ENCODE measurements at places on chromosomes 13 and 19. TPM values are rescaled to one million over a fixed set of nuclear protein-coding genes. Genes with fewer than 3 reads are reported as not detected.

CLN5 gene
- 32.0 TPM for total RNA-seq

R3HDM4 gene
- 66.6 TPM for total RNA-seq

POLR1G gene
- total RNA-seq: 5.5 TPM

ZNF813 gene
- total RNA-seq: 0.58 TPM

SHANK1 gene
- total RNA-seq: 10.6 TPM

ZNF208 gene
- total RNA-seq: not detected

CYP2F1 gene
- total RNA-seq: not detected
